ENCODE measurements at places on chromosomes 12 and 14.

DNA sequence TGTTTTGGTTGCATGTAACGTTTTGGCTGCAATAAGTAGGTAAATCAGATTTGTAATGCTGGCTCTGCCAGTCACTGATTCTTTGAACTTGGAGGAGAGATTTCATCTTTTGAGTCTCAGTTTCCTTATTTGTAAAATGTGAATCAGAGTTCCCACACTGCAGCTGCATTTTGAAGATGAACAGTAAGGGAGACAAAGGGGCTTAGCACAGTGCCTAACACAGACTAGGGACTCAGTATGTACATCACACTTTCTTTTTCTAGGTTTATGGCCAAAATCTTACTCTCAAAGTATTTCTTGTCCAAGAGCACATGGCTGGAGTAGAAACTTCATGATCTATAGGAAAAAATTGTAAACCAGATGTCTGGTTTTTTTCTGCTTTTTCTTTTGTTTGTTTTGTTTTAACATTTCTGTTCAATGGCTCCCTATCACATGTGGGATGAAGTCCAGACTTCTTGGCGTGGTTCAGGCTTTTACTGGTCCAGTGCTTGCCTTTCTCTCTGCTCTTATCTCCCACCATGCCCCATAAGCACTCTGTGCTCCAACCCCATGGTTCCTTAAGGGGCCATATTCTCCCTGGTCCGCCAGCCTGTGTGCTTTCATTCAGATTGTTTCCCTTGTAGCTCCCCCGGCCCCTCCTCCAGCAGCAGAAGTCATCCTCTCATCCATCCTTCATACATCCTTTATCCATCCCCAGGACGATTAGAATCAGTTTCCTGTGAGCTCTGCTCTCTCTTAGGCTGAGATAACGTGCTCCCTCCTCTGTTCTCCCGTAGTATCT lies 58.0 kb downstream of the SYNE2 start:
- DNase-seq: no peak

- no peak for DNase-seq
Measured at GRCh38 chr12:114316076-114316475, 89.9 kb downstream of the TBX5 start.

DNA sequence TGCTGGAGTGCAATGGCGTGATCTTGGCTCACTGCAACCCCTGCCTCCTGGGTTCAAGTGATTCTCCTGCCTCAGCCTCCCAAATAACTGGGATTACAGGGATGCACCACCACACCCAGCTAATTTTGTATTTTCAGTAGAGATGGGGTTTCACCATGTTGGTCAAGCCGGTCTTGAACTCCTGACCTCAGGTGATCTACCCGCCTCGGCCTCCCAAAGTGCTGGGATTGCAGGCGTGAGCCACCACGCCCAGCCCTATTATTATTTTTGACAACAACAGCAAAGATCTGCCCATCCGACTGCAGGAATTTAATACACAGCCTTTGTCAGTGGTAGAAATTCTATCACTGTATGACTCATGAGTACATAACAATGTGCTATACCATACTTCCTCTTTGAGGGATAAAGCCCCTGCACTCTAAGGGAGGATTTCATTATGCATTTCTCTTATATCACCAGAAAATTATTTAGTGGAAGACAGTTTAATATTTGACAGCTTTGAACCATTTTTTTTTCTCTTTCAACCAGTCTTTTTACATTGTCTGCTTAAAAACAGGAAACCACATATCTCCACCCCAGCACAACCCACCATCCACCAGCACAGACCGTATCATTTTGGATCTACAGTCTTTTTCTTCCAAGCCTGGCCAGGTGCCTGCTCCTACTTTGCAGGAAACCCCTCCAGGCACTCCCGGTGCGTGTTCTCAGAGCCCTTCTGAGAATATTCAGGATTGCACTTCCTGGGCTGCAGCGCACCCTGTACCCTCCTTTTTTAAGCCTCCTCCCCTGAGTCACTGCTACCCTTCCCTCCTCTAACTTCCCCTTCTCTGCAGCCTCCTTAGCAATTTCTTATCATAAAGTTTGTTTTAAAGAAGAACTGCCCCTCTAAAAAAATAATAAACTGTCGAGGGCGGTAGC lies 594 bp downstream of the ARHGDIB start:
- peak; percentile 66 for DNase-seq

- DNase-seq: no peak
Measured at GRCh38 chr14:69323999-69324282, 64.0 kb downstream of the GALNT16 start.

DNA sequence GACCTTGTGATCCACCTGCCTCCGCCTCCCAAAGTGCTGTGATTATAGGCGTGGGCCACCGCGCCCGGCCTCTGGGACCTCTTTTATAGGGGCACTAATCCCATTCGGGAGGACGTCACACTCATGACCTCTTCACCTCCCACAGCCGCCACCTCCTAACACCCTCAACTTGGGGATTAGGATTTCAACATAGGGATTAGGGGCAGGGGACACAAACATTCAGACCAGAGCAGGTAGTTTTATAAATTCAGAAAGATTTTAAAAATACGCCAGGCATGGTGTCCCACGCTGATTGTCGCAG lies 49.4 kb downstream of the TPCN1 start:
- no peak for DNase-seq

DNA sequence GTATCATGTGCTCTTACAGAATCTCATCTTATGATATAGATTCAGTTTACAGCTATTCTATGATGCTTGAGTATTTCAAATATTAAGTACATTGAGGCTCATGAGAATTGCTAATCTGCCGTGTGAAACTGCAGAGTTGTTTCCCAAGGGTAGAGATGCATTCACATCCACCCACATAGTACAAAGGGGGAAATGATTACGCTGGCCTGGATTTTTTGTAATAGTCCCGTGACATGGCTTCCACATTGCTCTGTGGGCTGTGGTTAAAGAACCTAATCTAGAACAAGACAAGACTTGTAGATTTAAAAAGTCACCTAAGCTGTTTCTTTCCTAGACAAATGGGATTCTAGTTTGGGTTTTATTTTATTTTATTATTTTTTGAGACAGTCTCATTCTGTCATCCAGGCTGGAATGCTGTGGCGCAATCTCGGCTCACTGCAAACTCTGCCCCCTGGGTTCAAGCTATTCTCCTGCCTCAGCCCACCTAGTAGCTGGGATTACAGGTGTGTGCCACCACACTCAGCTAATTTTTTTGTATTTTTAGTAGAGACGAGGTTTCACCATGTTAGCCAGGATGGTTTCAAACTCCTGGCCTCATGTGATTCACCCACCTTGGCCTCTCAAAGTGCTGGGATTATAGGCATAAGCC lies 13.0 kb upstream of the RIOX1 start:
- DNase-seq: no peak

DNA sequence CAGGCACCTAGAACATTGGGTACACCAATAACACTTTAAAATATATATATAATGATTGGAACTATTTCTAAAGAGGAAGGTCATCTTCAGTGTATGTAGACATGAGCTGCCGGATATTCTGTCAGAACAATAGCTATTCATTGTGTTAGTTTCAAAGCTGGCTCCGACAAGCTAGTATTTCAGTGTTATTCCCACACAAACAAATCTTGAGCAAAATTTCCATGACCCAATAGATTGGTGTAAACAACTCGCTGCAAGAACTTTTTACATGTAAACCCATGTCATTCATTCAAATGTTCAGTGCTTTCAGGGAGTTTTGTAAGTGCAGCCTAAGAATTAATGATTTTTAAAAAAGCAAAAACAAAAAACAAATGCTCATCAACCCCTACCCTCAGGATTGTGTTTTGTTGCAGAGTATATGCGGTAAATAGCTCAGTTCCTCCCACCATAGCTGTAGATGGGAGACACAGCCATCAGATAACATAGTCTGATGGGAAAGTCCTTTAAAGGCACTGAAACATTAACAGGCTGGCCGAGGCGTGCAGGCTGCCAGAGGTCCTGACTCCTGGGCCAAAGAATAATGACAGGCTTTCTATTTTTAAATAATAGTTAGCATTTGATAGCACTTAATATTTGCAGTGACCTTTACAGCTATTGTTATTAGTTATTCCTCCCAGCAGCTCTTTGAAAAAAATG lies 150.3 kb upstream of the ARHGAP5 start:
- no peak for DNase-seq

- DNase-seq: no peak
Measured at GRCh38 chr12:15600223-15600935, 188.8 kb downstream of the EPS8 start.

- no peak for DNase-seq
Measured at GRCh38 chr12:72015895-72016294, 77.2 kb downstream of the TPH2 start.

Measured in erythroblast (primary cell).